Kidney (tissue), 22 donors: ENCODE measurements at places on chromosomes 1 and 21. TPM values are rescaled to one million over a fixed set of nuclear protein-coding genes. Genes with fewer than 3 reads are reported as not detected.

DNA sequence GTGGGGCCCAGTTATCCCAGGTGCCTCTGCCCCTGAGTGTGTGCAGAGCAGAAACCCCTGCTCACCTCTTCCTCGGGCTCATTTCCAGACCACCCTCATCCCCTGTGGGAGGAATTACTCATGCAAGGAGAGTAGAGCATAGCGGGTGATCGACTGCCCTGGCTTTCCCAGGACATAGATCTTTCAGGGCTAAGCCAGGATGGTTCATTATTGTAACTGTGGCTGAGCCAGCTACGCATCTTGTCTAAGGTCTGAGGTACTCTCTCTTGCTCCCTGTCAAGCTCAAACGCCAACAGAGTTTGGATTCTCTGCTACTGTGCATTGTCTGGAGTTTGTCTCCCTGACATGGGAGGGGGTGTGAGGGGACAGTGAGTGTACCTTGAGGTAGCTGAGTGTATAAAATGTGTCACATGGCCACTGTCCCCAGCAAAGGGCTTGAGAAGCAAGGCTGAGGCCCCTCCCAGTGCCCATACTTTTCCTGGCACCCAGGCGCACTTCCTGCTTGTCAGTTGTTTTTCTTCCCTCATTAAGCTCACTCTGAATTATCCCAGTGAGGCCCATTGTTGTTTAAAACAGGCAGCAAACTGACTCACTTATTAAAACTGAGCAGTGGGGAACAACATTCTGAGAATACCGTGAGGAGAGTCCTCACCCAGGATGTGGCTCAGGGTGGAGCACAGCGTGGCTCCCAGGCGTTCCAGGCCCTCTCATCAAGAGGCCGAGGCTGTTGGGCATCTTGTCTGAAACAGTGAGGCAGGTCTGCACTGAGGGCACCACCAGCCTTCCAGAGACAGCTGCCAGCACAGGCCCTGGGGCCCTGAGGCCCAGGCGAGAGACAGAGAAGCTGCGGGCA lies 92.9 kb downstream of the LAMC2 start:
- peak; percentile 38 for DNase-seq
- H3K27me3 ChIP-seq: no peaks in the 10 kb centered on the region
- H3K27ac ChIP-seq: no peak overlapping the region

DNA sequence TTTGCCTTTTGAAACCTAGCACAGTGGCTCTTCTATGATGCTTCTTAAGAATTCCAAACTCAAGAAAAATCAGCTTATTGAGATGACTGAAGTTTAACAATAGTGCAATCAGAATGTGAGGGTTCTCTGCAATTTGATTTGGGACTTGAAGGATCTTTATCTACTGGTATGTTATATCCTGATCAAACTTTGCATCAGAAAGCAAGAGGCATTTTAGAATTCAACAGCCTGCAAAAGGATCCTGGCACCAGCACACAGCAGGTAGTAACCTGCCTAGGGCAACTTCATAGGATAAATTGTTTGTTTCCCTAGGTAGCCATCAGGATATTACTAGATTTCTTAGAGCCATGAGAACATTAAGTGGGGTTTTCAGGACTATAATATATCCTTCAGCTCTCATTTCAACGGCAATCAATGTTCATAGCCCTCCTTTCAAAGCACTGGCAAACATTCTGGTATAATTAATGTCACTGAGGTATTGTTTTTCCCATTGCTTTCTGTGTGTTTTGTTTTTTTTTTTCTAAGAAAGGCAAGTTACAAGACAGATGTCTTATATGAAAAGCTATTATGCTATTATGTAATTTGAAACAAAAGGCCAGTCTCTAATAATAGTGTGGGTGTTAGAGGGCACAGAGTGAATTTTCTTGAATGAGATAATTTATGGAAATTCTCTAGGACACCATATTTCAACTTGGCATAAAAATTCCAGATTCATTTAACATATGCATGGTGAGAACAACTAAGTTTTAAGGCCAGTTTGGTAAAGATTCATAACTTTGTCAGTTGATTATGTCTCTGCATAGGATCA lies 34.5 kb downstream of the NTNG1 start:
- H3K36me3 ChIP-seq: no peaks in the 10 kb centered on the region
- H3K4me1 ChIP-seq: no peaks in the 10 kb centered on the region
- H3K27ac ChIP-seq: no peak overlapping the region
- no peaks in the 10 kb centered on the region for H3K27me3 ChIP-seq

Gene PIK3C2B
- total RNA-seq: 36.4 TPM

DNA sequence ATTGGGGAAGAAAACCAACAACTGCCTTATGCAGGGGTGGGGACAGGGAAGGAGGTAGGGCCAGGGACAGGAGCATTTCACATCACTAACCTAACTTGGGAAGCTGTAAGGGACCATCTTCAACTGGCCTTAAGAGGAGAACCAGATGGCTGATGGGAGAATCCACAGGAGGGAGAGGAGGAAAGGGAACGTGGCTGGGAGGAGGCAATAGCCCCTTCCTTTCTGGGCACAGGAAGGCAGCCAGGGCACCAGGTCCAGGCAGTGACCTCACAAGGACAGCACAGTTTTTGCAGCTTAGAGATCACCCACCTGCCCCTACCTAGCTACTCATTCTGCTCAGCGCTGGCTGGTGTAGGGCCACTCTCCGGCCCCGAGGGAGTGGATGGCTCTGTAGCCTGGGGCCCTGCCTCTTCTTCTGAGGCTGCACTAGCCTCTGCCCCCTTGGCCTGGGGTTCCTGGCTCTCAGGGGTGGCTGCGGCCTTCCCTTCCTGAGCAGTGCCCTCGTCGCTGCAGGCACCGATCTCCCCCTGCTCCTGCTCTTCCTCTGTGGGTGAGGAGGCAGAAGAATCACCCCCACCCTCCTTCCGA lies 1.7 kb downstream of the MARCKSL1 start:
- peaks cover 20% of the 10 kb centered on the region for H3K36me3 ChIP-seq
- H3K4me1 ChIP-seq: no peaks in the 10 kb centered on the region
- no peaks in the 10 kb centered on the region for H3K27me3 ChIP-seq
- no peak for DNase-seq
- H3K4me3 ChIP-seq: no peak overlapping the region

DNA sequence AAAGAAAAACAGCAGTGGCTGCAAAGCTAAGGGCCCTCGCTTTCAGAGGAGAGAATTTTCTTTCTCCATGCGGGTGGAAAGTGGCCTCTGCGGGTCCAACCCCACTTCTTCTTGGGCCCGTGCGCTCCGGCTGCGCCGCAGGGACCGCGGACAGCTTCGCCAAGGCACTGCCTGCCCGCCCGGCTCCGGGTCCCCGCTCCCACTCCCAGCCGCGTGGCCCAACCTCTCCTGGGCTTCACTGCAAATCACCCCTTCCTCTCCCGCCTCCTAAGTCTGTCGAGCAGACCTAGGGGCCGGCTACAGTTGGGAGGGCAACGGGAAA lies 1.0 kb upstream of the RUNX3 start:
- no peak overlapping the region for H3K4me3 ChIP-seq
- no peaks in the 10 kb centered on the region for H3K36me3 ChIP-seq
- no peak overlapping the region for H3K27ac ChIP-seq
- peaks cover 59% of the 10 kb centered on the region for H3K27me3 ChIP-seq

DNA sequence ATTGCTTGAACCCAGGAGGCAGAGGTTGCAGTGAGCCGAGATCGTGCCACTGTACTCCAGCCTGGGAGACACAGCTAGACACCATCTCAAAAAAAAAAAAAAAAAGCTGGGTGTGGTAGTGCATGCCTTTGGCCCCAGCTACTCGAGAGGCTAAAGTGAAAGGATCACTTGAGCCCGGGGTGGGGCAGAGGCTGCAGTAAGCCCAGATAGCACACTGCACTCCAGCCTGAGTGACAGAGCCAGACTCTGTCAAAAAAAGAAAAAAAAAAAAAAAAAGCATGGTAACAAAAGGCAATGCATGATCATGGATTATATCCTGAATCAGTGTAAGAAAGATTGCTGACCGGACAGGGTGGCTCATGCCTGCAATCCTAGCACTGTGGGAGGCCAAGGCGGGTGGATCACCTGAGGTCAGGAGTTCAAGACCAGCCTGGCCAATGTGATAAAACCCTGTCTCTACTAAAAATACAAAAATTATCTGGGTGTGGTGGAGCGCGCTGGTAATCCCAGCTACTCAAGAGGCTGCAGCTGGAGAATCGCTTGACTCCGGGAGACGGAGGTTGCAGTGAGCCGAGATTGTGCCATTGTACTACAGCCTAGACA lies 76.3 kb downstream of the RUSC1 start:
- H3K4me1 ChIP-seq: no peaks in the 10 kb centered on the region
- peaks cover 6% of the 10 kb centered on the region for H3K36me3 ChIP-seq
- H3K4me3 ChIP-seq: no peak overlapping the region

Gene KRTAP13-2
- not detected for total RNA-seq

- H3K27me3 ChIP-seq: no peaks in the 10 kb centered on the region
- H3K27ac ChIP-seq: peak overlapping the region; percentile 85
- H3K4me1 ChIP-seq: peaks cover 15% of the 10 kb centered on the region
- H3K4me3 ChIP-seq: peak overlapping the region; percentile 13
- H3K36me3 ChIP-seq: no peaks in the 10 kb centered on the region
- DNase-seq: no peak
These were observed 33.3 kb upstream of the KCNE1 start for GRCh38 chr21:34545079-34545884.

- H3K36me3 ChIP-seq: no peaks in the 10 kb centered on the region
- H3K4me1 ChIP-seq: no peaks in the 10 kb centered on the region
- no peaks in the 10 kb centered on the region for H3K27me3 ChIP-seq
- no peak for DNase-seq
- no peak overlapping the region for H3K4me3 ChIP-seq
- H3K27ac ChIP-seq: no peak overlapping the region
These were observed 127.1 kb downstream of the TENT5C start for GRCh38 chr1:117732956-117733355.

DNA sequence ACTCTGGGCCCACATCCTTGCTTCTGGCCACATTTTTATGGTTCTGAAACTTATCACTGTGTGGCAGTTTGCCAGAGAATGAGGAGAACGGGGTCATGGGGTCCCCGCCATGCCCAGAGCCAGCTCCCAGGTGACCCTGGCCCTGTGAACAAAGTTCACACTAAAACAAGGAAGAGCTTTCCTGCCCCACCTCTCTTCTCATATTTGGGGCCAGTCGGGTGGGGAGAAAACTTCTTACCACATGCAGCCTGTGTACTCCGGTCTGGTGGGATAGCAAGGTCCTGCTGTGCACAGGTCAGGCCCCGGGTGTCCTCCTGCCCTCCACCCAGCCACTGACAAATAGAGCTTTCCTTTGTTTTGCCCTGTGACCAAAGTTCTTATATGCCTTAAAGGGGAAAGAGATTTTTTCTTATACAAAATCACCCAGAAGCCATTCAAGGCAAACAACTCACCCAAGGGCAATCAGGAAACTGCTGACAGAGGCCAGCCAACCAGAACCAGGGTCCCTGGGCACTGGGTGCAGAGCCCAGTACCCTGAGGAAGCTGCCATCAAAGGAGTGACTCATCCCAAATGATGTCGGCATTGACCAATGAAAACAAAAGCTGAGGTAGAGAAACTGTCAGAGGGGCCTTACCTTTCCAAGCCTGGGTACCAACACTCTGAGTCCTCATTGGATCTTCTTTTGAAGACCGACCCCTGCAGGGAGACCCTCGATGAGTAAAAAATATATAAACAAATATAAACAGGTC lies 53.6 kb downstream of the OLIG1 start:
- DNase-seq: no peak
- H3K27me3 ChIP-seq: peaks cover under 1% of the 10 kb centered on the region
- H3K36me3 ChIP-seq: no peaks in the 10 kb centered on the region

GRCh38 chr1:27114546-27114945 lies 40.4 kb downstream of the SLC9A1 start:
- H3K4me3 ChIP-seq: no peak overlapping the region
- no peaks in the 10 kb centered on the region for H3K27me3 ChIP-seq
- H3K36me3 ChIP-seq: no peaks in the 10 kb centered on the region
- no peak for DNase-seq
- peaks cover 25% of the 10 kb centered on the region for H3K4me1 ChIP-seq

DNA sequence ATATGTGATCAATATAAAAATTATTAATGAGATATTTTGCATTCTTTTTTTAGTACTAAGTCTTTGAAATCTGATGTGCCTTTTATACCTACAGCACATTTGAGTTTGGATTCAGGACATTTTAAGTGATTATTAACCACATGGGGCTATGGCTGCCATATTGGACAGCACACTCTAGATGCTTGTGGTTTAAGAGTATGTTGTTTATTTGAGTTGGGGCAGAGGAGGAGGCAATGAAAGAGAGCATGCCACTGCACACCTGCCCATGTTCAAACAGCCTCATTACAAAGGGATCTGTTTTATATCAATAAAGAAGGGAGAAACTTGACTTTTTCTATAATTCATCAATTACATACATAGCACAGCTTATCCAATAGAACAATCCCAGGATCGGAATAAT lies 99.4 kb upstream of the EDEM3 start:
- no peak overlapping the region for H3K4me3 ChIP-seq
- DNase-seq: no peak
- no peak overlapping the region for H3K27ac ChIP-seq
- H3K4me1 ChIP-seq: no peaks in the 10 kb centered on the region
- H3K36me3 ChIP-seq: no peaks in the 10 kb centered on the region

- DNase-seq: no peak
- H3K27me3 ChIP-seq: no peaks in the 10 kb centered on the region
These were observed 39.6 kb downstream of the ALG6 start for GRCh38 chr1:63407002-63407401.

Gene CLEC20A
- total RNA-seq: 0.47 TPM

- no peaks in the 10 kb centered on the region for H3K4me1 ChIP-seq
- no peak overlapping the region for H3K4me3 ChIP-seq
- DNase-seq: no peak
These were observed 224.5 kb upstream of the CSF3R start for GRCh38 chr1:36707221-36707620.

DNA sequence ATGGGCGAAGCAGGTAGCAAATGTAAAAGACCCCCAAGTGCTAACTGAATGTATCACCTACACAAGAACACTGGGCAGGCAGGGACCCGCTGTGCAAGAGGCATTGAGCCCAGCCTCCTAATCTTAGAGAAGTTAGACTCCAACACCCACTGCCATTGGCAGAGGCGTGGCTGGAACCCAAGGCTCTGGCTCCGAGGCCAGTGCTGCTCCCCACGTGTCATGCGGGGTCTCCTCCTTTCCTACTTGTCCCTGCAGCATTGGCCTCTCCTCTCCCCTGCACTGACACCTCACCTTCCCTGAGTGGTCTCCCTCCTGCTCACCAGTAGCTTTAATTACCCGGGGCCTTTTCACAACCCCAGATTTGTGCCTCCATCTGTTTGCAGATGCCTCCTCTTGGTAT lies 107.0 kb downstream of the GALNT2 start:
- H3K27ac ChIP-seq: no peak overlapping the region
- no peaks in the 10 kb centered on the region for H3K36me3 ChIP-seq
- no peak for DNase-seq
- no peak overlapping the region for H3K4me3 ChIP-seq
- no peaks in the 10 kb centered on the region for H3K27me3 ChIP-seq

GRCh38 chr1:109996476-109996875 lies 11.9 kb downstream of the AHCYL1 start:
- no peak overlapping the region for H3K4me3 ChIP-seq
- H3K27ac ChIP-seq: no peak overlapping the region
- no peaks in the 10 kb centered on the region for H3K27me3 ChIP-seq

Gene SPRR2E
- not detected for total RNA-seq

- H3K4me3 ChIP-seq: no peak overlapping the region
- no peaks in the 10 kb centered on the region for H3K4me1 ChIP-seq
- no peak for DNase-seq
- H3K36me3 ChIP-seq: no peaks in the 10 kb centered on the region
These were observed 30.3 kb upstream of the RGS16 start for GRCh38 chr1:182634306-182635072.
